ENCODE measurements at places on chromosomes 2 and 18. TPM values are rescaled to one million over a fixed set of nuclear protein-coding genes. Genes with fewer than 3 reads are reported as not detected.

DNA sequence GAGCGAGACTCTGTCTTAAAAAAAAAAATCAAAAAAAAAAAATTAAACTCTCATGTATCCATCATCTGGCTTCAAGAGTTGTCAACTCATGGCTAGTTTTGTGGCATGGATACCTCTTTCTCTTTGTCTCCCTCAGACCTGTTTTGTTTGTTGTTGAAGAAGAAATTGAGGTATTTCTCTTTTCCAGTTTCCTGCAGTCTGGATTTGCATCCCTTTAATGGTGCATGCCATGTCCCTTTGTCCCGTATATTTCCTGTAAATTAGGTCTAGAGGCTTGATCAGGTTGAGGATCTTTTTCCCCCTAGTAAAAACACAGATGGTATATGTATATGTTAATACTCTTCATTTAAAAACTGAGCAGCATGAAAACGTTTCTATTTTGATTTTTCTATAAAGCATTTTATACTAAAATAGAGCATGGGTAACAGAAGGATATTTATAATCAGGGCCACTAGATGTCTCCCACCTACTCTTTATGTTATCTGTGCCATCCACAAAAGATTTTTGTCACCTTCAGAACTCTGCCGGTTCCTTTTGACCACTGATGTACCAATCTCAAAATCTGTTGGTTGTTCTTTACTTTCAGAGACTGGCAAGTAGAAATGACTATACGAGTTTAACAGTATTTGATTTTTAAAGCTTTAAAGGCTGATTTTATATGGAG, 80.1 kb downstream of the GALNT1 start:
- peak; percentile 4 for DNase-seq

DNA sequence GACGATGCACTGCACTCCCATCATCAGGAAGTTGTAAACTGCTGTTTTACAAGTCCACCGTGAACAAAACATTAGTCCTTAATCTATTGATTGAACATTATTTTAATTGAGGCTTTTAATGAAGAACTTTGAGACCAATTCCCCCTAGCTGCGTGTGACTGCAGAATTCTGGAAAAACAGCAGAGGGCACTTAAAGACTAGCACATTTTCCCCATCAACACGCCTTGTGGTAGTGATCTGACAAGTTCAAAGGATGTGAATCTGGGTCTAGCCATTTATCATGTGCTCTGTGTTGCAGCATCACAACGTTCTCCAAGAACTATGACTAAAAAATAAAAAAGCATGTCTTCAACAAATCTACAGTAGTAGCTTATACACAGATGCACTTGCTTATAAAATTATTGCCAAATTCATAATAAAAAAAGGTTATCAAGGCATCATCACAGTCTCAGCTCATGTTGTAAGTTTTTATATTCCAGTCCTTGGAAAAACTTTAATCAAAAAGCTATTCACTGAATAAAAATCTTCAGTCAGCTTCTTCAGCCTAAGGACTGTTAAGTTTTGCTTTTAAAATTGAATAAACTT, 35.8 kb downstream of the SKOR2 start:
- peak; percentile 61 for DNase-seq

DNA sequence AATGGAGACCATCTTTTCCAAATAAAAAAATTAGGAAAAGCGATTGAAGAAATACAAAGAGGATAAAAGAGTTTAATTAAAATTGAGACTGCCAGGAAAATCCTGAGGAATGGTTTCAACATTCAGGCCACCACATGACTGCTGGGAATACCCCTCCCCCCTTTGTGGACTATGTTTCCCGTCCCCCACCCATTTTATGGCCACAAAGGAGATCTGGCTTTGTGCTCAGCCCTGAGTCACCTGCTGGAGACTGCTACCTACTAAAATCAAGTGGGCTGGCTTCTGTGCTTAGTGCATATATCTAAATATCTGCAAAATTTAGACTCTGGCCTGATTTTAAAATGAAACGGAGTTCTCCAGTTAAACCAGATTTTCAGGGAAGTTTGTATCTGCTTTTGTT, 10.1 kb downstream of the RND3 start:
- peak; percentile 44 for DNase-seq

DNA sequence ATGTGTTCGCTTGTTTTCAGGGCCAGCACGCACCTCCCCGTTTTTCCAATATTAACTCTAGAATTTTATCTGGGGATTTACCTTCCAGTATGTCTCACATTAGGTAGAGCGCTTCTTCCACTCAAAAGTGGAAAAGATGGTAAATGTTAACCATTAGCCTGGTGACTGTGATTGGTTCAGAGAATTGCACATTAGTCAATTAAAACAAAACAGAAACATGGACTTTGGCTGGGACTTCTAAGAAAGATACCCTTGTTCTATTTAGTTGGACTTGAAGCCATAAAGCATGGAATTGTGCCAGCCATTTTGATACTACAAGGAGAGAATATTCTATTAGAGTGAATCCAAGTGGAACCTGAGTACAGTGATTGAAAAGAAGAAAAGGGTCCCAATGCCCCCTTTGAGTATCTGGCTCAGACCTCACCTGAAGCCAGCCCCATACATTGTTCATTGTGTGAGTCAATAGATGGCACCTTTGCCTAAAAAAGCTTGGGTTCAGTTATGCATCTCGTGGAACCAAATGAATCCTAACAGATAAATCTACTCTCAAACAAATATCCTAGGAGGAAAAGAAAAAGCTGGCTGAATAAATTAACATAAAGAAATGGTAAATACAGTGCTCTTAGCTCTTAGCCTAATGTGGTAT, 354.3 kb downstream of the IRS1 start:
- DNase-seq = no peak

DNA sequence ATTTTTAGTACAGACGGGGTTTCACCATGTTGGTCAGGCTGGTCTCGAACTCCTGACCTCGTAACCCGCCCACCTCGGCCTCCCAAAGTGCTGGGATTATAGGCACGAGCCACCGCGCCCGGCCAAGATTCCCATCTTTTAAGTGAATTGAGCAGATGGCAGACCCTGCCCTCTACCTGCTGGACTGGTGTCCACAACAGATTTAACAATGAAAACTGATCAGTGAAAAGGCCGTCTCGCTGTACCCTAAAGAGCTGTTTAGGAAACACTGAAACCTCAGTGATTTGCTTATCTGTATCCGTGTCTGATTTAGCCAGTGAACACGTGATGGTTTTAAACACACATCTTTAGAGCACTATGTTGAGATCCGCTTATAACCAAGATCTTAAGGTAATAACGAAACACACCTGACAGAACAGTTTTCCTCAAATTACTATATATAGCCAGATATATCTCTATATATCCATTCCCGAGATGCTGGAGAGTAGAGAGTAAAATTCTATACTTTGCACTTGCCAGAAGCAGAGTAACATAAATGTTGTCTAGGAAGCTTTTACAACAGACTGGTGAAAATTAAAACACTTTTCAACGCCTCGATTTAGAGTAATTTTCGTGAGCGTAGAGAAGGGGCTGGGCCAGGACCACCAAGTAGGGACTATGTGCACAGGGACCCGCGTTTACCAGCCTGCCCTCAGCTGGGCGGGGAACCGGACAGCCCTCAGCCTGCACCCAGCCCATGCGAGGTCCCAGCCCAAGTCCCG, 594 bp downstream of the FAM161A start:
- DNase-seq = peak; percentile 53

DNA sequence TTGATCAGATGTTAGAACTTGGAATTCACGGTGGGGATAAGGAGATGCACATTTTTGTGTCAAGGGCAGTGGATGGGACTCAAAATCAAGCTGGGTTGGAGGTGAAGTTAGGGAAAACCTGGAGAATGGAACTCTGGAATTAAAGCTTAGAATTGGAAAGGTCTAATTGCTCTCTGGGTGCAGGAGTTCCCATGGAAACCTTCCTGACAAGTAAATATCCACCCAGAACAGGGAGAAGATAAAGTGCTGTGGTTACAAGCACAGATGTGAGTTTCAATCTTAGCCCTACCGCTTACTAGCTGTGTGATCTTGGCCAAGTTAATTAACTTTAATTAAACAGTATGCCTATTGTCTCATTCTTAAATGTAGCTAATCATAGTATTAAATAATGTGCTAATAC, 71.3 kb upstream of the TCF7L1 start:
- peak; percentile 26 for DNase-seq

- DNase-seq = peak; percentile 29
Observed at GRCh38 chr2:37337620-37338280, 6.7 kb upstream of the QPCT start.

DNA sequence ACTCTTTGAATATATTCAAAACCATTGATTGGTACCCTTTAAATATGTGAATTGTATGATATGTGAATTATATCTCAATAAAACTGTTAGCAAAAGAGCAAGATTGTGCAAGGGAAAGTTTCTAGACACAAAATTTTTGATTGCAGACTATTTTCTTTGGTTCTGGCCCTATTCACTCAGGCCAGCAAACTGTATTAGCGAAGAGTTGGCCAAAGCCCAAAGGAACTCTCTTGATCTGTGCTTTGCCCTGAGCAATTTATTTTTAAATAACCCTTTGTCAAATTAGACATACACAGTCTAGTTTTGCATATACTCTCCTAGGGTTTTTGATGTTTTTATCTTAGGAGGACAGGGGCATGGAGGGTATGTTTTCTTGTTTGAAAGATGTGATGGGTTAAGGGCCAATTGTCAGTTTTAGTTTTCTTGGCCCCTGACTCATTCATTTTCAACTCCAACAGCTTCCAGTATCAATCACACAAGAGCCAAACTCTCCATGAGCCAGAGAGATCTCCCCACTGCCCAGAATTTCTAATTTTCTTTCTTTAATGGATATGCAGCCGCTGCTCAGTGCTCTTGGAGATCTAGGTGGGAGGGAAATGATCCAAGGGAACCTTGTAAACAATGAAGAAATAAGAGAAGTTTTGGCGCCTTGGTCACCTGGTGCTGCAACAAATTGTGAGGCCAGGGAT, 231.5 kb downstream of the SRBD1 start:
- no peak for DNase-seq

DNA sequence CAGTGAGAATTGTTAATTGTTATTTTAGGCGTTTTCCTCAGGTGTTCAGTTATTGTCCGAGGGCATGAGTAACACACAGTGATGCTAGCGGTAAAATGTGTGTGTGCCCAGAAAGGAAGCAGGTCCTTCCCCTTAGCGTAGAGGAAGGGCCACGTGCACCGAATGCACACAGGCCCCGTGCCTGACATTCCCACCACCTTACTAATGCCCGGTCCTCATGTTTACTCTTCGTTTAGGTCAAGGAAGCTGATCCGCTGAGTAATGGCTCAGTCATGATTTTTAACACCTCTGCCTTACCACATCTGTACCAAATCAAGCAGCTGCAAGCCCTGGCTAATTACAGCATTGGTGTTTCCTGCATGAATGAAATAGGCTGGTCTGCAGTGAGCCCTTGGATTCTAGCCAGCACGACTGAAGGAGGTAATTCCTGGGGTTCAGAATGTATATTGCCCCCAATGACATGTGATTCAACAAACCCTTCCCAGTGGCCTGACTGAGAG, 76.7 kb downstream of the MERTK start:
- DNase-seq = peak; percentile 96

DNA sequence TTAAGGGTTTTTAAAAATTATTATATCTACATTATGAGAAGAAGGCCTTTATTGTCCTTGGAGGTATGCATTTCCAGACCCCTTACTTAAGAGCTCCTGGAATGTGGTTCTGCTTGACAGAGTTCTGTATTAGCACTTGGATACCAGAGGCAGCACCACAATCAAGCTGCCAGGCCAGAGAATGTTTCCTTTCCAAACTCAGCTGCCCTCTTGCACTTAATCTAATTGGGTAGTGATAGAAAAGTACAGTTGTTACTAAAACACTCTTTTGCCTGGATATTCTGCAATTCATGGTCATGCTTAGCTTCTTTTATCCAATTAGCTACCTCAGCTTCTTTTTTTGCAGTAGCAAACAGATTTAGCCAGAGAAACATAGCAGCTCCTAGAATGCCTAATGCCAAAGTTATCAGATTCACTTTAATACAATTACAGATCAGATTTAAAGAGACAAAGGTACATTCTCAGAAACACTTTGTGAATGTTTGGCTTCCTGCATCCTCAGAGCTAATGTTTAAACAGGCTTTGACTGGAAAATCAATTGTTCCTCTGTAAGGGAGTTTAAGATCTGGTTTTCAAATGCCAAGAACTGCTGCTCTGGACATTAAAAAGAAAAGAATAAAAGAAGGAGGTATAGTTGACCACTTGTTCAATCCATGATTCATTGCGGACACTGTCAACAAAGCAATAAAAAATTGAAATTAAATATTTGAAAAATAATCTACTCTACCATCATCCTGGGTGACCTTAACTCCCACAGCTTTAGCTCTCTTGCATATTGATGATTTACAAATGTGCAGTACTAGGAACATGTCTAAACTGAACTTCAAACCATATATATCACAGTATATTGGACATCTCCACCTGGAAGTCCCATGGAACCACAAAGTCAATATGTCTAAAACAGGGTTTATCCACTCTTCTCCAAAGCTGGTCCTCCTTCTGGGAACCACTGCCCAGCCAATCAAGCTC, 12.8 kb downstream of the NOSTRIN start:
- DNase-seq = peak; percentile 23

GRCh38 chr2:210660-211059, 53.2 kb downstream of the SH3YL1 start:
- no peak for DNase-seq

DNA sequence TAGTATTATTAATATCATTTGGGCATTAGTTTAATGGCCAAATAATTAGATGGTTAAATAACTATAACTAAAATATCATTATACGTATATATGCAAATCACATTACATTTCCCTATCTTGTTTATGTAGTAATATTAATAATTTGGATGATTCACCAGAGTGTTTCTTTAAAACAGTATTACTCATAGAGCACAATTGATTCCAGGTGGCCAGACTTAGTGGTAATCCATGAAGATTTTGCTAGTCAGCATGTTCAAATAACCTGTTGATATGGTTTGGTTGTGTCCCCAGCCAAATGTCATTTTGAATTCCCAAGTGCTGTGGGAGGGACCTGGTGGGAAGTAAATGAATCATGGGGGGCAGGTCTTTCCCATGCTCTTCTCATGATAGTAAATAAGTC, 782.3 kb downstream of the LRP1B start:
- DNase-seq = peak; percentile 79

- peak; percentile 33 for DNase-seq
Observed at GRCh38 chr2:207993151-207993763, 32.1 kb downstream of the PLEKHM3 start.

DNA sequence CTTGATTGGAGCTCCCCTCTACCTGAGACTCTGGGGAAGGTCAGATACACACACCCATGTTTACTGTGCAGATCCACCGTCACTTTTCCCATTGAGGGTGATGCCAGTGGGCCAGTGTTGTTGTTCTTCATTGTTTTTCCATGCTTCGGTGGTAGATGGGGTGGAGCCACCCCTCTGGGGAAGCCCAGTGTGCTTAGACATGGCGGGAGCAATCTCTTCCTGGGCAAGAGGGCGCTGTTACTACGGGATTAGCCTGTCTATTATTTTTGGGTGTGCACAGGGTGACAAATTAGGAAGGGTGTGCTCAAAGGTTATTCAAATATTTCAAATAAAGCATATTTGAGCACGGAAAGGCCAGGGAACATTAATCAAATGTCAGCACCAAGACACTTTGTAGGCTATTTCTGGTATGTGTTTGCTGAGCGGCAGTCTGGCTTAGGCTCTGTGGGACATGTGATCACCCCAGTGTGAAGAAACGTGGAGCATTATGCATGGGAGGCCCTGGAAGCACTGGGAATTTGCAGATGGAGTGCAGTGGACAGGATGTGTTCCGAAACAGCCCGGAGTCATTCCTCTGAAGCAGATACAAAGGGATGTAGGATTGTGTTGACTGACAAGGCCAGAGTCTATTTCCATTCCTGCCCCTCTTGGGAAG, 34.8 kb upstream of the SMIM21 start:
- DNase-seq = no peak

DNER gene
- 0.26 TPM for total RNA-seq

METTL4 gene
- 12.2 TPM for total RNA-seq

DSG1 gene
- total RNA-seq = not detected

CD207 gene
- not detected for total RNA-seq

UGT1A3 gene
- not detected for total RNA-seq

TTC32 gene
- total RNA-seq = 5.6 TPM

DSG2 gene
- 0.33 TPM for total RNA-seq

PLA2R1 gene
- 8.3 TPM for total RNA-seq
